ENCODE measurements at places on chromosomes 11 and 22.

DNA sequence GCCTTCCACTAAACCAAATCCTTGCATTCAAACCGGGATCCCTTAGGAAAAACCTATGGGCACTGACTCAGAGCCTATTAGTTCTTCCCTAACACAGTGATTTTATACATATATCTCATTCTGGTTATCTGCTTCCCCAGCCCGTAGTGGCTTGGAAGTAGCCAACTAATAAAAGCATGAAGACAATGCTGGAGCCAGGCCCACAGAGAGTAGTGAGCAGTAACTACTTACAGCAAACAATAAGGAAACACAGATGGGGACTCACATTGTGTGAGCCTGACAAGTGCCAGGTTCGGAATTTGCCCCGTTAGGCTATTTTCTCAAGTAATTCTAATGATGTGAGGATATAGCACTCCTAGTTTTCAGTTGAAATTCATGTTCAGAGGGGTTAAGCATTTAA lies 83.3 kb upstream of the OR5AK2 start:
- DNase-seq: no peak

GRCh38 chr11:60029015-60029632 lies 11.1 kb upstream of the OOSP2 start:
- no peak for DNase-seq

GRCh38 chr11:117992136-117992535 lies 5.9 kb downstream of the IL10RA start:
- DNase-seq: no peak

- no peak for DNase-seq
These were observed 473.5 kb downstream of the MIAT start for GRCh38 chr22:27130906-27131305.

GRCh38 chr11:3123305-3123704 lies 41.8 kb downstream of the OSBPL5 start:
- no peak for DNase-seq

DNA sequence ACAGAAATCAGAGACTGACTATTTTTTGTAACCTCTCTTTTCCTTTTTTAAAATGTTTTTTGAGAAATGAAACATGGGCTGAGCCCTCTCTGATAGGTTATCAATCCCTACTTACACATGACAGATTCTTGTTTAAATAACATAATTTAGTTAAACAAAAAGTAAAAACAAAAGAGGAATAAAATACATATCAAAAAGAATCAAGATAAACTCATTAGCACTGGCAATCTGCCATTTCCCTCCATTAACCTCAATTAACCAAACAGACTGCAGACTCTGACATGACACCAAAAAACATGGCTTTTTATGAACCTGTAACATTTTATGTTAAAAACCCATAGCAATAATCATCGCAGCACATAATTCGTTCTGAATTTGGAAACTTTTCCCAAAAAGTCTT lies 284.4 kb upstream of the MTNR1B start:
- DNase-seq: no peak

DNA sequence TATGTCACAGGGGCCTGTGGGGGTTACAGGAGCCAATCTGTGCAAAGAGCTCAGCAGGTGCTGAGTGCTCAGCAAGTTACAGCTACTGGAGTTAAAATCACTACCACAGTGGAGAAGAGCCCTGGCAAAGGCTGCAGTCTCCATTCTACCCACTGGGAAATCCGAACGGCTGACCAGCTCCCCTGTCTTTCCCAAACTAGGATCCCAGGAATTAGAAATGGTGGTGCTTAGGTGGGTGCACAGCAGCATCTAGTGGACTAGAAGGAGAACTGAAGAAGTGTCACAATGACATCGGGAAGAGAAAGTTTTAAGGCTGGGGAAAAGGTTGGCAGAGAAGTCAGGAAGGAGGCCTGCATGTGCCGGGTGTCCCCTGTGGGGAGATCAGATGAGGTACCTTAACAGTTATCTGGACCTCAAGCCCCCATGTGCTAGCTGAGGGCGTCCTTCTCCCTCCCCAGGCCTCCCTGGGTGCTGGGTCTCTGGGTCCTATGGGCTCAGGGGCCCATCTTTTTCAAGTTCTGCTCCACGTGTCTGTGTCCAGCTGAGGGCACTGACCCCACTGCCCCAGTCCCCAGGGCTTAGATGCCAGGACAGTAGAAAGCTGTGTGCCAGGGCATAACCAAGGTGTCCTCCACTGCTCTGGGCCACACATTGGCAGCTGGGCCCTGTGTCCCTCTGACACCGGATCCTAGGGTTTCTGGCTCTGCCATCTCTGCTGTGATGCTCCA lies 1.9 kb downstream of the PIWIL3 start:
- DNase-seq: no peak

DNA sequence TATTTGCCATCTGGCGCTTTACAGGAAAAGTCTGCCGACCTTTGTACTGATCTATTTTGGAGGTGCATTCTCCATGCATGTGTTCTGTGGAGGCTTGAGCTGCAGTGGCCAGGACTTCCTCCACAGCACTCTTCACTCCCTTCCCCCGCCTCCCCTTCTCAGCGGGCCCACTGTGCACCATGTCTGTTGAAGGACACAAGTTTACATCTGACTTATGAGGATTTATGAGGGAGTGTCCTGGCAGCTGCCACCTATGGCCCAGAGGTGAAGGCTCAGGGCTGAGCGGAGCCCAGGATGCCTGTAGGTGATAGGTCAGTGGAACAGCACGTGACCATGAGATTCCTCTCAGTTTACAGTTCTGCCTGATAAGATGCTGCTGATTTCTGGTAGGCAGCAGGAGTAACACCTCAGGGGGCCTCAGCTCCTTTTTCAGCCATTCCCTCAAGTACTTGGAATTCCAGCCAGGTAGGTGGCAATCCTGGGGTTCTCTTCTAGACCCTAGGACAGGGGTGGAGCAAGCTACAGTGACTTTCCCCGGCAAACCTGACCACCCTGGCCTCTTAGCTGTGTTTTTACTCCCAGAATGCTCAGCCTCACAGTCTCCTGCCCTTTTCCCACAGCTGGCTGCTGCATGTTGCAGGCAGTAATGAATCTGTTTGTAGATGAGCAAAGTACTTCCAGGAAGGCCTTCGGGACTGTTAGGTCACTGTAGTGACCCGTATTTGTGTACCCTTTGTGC lies 59.9 kb downstream of the PPFIBP2 start:
- no peak for DNase-seq
